ENCODE measurements at places on chromosomes 1 and 21.

- no peak for DNase-seq
These were observed 137.0 kb downstream of the DENND1B start for GRCh38 chr1:197638316-197638715.

- no peak for DNase-seq
These were observed 67.9 kb downstream of the TBX15 start for GRCh38 chr1:118920124-118920717.

DNA sequence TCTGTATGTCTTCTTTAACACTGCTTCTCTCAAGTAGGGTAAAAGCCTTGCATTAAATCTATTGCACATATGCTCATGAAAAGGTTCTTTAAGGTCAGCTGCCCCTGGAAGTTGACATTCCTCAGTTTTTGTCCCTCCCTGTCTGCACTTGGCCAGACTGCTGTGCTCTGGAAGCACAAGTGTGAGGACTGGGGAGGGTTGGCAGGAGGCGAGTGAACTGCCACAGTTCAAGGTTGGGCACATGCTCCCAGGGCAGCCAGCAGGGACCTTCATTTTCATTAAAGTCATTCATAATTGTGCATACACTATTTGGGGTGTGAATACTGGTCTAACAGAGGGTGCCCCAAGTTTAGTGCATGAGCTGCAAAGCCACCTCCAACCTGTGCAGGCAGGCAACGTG is 10.9 kb upstream of the THEM5 start:
- no peak for DNase-seq

GRCh38 chr1:41160498-41161110 is 81.5 kb downstream of the SCMH1 start:
- DNase-seq: no peak

GRCh38 chr1:194533641-194534040 is 1347.2 kb upstream of the B3GALT2 start:
- DNase-seq: no peak

- DNase-seq: no peak
These were observed at the start of gene OLFML2B for GRCh38 chr1:162023547-162024501. Gene OLFML2B (minus strand): TSS chr1:162023869. CDS start chr1:162023430, 439 bp downstream.

DNA sequence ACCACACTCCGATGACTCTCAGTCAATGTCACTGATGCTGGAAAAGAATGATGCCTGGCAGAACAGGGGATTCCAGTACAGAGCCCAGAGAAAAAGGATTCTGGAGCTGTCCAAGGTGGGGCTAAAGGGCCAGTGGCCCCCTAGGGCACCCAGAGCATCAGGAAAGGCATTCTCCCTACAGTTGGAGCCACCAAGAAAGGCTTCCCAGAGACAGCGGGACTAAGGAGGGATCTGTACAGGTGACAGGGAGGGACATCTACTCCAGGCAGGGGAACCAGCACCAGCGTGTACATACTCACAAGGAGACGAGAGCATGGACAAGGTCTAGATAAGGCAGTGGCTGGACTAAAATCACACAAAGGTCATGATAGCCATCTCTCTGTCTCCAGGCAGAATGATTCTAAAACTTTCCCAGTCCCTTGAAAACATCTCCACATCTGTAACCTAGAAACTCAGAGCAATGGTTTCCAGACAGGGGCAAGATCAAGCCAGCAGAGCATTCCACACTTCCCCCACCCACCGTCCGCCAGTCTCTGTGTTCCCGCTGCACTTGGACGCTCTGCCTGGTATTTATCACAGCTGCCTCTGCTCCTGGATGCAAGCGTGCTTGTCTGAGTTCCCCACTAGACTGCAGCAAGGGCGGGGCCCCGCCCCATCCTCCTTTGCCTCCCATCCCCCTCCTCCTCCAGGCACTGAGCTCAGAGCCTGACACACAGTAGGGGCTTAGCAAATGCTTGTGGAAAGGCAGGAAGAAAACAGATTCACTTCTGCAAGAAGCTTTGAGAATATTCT is 111.6 kb upstream of the ZC3H12A start:
- DNase-seq: no peak

DNA sequence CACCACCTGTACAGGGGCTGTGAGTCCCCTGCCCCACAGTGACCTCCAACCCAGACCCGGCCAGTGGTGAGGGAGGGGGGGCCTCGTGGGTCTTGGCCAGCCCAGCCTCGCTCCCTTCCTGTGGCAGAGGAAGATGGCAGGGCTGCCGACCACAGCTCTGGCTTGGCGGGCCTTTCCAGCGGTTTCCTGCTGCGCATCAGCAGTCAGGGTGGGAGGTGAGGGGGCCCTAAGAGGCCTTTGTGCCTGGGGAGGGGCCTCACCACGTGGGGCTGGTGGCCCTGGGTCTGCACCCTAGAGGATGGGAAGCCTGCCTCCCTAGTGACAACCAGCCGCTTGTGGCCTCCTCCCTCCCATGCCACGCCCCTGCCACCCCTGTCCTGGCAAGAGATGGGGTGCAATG is 72.6 kb upstream of the ARHGEF16 start:
- DNase-seq: no peak

DNA sequence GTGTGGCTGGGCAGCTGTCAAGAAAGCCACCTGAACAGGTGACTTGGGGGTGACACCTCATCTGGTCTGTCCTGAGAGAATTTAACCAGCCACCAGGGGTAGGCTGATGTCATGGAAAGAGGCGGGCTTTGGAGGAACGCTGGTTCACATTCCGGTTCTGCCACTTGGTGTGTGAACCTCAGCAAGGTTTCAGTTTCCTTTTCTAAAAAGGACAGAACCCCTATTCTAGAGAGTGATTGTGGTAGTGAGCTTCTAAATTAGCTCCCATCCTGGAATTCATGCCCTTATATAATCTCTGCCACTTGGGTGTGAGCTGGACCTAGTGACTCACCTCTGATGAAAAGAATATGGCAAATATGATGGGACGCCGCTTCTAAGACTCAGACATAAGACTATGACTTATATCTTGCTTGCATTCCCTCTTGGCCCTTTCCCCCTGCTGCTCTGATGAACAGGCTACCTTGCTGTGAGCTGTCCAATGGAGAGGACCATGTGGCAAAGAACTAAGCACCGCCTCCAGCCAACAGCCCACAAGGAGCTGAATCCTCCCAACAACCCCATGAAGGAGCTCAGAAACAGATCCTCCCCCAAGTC is 332.1 kb downstream of the RRAGC start:
- DNase-seq: no peak

DNA sequence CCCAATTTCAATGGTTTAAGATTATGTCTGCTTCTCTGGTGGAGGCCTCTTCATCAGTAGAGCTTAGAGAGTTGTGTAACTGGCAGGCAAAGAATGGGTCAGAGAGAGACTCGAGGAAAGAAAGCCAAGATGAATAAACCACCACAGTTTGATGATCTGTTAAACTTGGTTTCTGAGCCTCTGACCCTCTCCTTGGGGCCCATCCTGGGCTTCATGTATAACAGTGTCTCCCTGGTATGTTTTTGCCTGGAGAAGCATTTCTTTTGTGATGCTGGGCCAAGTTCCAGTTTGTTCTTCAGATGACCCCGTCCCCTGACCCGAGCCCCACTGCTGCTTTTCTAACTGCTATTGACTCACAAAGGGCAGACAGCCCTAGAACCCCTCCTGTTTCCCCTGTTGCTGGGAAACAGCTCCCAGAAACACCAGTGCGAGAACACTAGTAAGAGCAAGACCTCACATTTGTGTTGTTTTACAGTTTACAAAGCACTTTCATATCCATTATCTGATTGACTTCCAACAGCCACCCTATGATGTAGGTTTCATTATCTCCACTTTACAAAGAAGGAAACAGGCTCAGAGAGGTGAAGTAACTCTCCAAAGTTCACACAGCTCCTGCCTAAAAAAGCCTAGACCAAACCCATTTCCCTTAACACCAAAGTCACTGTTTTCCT is 9.0 kb downstream of the CD2 start:
- no peak for DNase-seq

DNA sequence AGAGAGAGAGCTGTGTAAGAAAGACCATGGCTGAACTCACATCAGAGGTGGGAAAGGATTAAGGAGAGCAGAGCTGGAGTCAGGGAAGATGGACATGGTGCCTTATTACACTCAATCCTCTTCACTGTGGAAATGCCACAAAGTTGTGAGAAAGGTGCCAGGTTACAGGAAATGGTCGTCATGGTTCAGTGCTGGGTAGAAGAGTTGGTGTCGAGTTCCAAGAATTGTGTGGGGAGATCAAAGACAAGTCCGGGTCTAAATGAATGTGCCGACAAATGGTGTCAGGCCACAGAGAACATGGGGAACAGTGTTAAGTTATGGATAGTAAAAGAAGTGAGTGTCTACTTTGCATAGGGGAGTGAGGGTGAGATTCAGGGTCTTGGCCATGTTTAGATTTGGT is 40.9 kb downstream of the LAMC2 start:
- no peak for DNase-seq

DNA sequence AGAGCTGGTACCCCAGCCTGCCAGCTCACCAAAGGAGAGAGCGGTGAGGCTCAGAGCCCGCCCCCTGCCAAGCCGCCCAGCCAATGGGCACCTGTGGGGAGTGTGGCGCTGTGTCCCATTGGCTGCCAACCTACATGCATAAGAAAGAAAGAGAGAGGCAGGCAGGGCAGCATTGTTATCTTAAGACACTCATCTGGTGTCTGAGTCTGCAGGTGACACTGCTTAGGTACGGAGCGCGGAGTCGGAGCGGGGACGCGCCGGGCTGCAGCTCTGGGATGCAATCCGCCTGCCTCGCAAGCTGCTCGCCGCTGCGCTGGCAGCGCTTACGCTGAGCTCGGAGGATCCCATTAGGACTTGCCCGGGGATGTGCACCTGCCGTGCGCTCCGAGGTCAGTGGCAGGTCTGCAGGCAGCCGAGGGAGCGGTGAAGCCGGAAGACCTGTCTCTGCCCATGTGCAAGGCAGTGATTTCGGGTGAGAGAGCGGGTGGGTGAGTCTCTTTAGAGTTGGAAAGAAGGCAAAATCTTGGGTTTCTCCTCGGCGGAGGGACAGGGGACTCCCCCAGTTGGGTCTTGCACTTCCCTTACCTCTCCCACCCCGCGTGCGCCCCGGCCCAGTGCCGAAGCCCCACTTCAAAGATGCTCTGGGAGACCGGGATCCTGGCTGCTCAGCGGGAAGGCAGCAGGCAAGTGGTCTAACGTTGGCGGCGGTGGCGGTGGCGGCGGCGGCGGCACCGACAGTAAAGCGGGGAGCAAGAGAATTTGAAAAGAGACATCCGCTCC is at the start of gene BRINP2:
Gene BRINP2 (plus strand): TSS at position 203 of the 780 bp plus-strand sequence. CDS start 58,919 bp downstream, outside the sequence.
- DNase-seq: peak; percentile 80

DNA sequence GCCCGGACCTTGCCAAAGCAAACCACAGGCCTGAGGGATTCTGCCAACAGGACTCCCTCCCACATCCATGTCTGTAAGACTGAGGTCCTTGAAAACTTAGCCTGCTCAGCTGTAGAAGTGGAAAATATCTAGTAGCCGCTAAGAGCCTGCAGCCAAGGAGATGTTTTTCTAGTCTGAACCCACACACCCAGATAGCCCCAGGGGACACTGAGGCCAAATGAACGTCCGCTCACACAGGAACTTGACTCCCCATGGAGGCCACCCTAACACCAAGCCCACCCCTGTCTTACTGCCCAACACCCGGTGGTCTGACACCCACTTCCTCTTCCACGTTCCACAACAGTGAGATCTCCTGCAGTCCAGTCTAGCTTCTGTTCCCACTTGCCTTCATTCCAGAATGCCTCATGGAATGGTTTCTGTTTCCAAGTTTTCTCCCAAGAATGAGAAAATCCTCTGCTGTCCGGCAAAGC is 174.8 kb downstream of the PLPP3 start:
- DNase-seq: no peak

DNA sequence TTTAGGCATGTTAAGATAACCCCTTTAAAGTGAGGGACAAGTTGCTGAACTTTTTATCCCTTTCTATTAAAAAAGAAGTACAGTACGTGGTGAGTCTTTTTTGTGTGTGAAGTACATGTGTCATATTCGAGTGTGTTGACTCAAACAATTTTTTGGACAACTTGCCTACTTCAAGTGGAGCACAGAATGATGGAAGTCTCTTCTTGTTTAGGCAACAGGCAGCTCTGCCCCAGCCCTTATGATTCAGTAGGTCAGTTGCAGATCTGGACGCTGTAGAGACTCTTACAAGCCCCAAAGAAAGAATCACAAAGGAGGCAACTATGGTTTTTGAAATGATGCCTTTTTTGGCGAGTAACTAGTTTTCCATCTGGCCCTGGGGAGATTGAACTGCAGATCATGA is 14.4 kb upstream of the ZFP69B start:
- DNase-seq: no peak

GRCh38 chr1:80982831-80983230 is 817.9 kb upstream of the ADGRL2 start:
- no peak for DNase-seq

GRCh38 chr1:75136195-75136815 is 2.1 kb downstream of the LHX8 start:
- DNase-seq: no peak

- no peak for DNase-seq
These were observed 670.6 kb downstream of the PTPRU start for GRCh38 chr1:29906927-29907326.

- DNase-seq: no peak
These were observed 61.4 kb upstream of the CXADR start for GRCh38 chr21:17451364-17451891.
